ENCODE measurements at places on chromosomes 2 and 18. TPM values are rescaled to one million over a fixed set of nuclear protein-coding genes. Genes with fewer than 3 reads are reported as not detected.

Gene UGT1A9
- 13.1 TPM for polyA plus RNA-seq

Gene SLC8A1
- polyA plus RNA-seq = 0.28 TPM

- DNase-seq = peak; percentile 51
Measured at GRCh38 chr2:95158891-95159619, 593 bp downstream of the ZNF514 start.

DNA sequence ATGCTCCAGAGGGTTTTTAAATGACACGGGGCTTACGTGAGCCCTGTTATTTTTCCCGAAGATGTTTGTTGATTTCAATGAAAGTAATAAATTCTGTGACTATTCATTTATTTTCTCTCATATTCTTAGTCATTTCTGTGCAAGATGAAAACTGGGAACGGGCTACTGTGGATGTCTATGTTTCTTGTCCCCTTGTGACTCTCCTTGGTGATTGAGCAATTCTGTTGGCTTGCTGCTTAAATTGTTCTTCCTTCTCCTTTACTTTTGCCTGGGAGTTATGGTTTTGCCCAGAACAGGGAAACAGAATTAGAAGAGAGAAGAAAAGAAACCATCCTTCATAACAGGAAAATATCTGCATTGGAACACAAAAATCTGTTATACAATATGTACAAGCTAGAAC is 508.2 kb upstream of the DSEL start:
- DNase-seq = no peak

GRCh38 chr2:99485824-99486223 is 4.0 kb downstream of the REV1 start:
- no peak for DNase-seq

DNA sequence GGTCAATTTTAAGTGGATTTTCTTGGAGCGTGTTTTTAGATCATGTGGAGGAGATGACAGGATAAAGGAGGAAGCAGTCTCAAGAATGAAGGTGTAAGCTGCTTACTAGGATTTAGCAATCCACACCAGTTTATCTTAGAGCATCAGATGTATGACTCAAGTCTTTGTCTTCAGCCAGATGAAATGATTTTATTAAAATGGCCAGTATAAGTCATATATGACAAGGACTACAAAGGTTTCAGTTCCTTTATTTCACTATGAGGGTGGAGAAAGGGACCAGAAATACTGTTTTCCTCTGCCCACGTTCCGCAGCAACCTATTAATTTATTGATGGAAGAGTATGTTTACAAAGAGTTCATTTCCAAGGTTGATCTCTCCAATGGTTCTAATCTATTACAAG is 970.5 kb upstream of the SLC39A10 start:
- no peak for DNase-seq

Measured in A549 (cell line).